Eye (tissue), 1 donor: ENCODE measurements at places on chromosomes 2 and 18.
A peak's percentile ranks its signal among the peaks of the same experiment; 100 is the strongest.

DNA sequence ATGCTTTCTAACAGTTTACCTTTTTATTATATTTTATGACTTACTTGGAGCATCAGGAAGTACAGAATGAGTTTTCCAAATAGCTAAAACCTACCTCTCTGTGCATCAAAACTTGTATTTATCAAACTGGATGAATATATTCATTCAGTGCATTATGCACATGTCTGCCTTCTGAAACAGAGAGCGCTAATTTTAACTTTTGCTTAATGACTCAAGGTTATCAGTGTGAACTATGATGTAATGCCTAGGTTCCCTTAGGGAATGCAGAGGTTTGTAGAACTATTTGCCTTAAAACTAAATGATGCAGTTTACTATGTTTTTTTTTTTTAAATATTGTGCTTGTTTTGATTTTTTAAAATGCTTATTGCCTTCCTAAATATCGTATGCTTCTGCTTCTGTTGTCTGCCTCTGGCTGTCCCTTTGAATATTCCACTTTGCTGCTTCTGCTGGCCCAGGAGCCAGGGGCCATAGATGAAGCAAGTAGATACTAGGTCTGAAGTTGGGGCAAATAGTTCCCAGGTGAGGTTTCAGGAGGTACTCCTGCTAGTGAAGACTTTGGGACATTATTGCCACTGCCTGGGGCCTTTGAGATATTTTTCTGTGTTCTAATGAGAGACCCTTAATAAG lies 16.5 kb downstream of the TMEM178A start:
- no peak for DNase-seq

GRCh38 chr2:33577668-33578067 lies 21.4 kb downstream of the FAM98A start:
- no peak for DNase-seq

DNA sequence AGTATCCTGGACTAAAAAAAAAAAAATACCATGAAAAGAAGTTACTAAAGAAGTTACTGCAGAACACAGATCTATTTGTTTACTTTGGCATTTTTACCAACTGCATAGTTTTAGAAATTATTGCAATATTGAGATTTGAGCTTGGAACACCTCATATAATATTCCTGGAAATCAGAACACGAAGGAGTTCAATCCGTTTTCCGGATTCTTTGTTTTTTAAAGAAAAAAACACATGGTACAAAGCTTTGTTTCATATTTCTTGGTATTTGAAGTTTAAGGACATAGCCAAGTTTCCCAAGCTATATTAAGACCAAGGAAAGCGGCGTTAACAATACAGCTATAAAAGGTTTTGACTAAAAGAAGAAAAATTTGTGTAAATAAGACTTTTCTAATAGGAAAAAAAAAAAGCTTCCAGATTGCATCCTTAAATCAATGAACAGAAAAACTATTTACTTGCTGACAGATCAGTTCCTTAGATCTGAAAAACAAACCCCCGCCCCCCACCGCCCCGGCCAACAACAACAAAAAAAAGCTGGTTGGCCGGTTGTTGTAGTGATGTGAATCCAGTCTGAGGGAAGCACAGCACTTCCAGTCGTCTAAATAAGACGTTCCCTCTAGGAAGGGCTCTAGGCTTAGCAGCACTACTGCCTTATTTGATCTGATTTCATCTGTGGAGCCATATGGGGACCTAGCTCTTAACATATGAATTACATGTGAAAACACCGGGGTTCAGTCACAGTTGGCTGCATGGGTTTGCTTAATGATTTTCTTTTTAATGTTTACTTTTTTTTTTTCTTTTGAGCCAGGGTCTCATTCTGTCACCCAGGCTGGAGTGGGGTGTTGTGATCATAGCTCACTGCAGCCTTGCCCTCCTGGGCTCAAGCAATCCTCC lies 2.5 kb upstream of the RHOB start:
- DNase-seq: peak; percentile 24

GRCh38 chr2:71700041-71700657 lies 246.8 kb downstream of the DYSF start:
- no peak for DNase-seq

GRCh38 chr18:50312296-50313030 lies 25.0 kb upstream of the CXXC1 start:
- DNase-seq: no peak

DNA sequence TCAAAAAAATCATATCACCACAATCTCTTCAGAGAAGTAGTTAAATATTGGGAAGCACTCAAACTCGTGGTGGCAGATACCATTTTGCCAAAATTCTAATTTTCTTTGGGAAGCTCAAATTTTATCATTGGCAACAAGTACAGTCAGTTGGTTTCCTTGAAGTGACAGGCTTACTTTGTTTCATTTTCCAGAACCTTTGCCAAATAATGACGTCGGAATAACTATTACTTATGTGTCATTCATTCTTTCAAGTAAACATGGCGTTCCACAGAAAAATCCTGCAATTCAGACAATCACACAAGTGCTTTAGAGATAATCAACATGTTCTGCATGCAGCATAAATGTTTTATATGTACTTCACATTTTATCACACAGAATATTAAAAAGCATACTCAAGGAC lies 5.4 kb downstream of the TTLL4 start:
- no peak for DNase-seq

DNA sequence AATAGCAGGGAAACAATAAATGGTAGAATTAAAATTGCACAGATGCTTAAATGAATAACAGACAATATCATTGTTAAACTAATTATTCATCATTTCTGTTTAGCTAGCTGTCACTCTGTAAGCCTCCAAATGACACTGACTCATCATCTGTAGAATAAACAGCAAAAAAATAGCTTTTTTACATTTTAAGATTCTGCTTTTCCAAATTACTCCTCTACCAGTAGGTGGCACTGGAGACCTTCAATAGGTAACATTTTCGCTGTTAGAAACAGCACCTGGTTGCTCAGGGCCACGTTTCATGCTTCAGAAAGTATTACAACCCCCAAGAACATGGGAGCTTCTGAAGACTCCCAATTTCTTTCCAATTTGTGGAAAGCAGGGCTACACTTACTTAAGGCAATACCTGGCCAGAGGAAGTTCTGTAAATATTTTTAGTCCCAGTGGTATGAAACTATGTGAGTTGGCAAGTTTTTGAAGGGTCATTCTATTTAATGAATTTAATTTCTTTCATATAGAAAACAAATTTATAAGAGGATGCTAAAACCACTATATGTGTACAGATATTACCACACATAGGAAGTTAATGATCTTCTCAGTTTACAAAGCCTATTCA lies 45.4 kb downstream of the TTN start:
- DNase-seq: peak; percentile 65

DNA sequence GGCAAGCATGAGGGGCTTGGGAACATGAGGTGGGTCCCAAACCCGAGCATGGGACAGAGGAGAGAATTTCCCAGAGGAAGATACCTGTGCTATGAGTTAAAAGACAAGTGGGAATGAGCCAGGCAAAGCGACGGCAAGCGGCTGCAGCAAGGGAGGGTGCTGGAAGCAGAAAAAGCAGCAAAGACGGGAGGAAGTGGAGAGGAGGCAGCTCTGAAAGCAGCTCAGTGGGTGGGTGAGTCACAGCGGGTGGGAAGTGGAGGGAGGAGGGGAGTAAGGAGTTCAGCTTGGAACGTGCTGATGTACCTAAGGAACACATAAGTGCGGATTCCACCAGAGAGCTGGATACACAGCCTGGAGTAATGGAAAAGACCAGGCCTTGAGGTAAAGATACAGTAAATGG lies 41.4 kb downstream of the THUMPD2 start:
- no peak for DNase-seq
